Femur (tissue), 1 donor: ENCODE measurements at places on chromosomes 13 and 19.

- DNase-seq = no peak
These were observed 50.3 kb upstream of the ANKRD10 start for GRCh38 chr13:110965038-110965754.

- no peak for DNase-seq
These were observed 97.5 kb downstream of the MAB21L1 start for GRCh38 chr13:35378939-35379338.

- no peak for DNase-seq
These were observed 21.1 kb downstream of the KBTBD6 start for GRCh38 chr13:41111454-41111853.

GRCh38 chr13:23743278-23744076 is 145.7 kb downstream of the MIPEP start:
- DNase-seq = no peak

DNA sequence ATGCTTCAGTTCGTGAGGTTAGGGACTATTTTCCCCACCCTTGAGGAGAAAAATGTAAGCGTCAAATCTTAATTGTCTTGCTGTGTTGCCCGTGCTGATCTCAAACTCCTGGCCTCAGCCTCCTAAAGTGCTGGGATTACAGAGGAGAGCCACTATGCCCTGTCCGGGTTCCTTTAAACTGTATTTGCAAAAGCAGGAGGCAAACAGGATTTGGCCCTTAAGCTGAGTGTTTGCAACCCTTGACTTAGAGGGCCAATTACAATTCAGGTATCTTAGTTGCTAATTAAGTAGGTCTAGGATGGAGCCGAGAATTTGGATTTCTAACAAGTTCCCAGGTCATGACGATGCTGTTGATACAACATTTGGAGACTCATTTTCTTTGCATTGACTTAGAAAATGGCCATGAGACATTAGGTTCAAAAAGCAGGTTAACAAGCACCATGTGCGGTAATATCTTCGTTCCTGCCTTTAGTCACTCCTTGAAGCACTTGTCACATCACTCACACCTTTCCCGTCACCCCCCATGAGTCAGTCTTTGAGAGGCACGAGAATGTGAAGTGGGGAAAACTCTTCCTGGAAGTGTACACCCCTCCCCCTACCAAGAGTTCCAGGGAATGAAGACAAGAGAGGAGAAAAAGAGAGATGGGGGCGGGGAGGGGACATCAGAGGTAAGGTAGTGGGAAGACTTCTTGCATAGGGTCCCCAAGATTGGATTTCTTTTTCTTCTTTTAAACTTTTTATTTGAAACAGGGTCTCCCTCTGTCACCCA is 2.6 kb downstream of the NAPSA start:
- no peak for DNase-seq

- DNase-seq = no peak
These were observed 170.2 kb downstream of the DCLK1 start for GRCh38 chr13:35961002-35961401.

DNA sequence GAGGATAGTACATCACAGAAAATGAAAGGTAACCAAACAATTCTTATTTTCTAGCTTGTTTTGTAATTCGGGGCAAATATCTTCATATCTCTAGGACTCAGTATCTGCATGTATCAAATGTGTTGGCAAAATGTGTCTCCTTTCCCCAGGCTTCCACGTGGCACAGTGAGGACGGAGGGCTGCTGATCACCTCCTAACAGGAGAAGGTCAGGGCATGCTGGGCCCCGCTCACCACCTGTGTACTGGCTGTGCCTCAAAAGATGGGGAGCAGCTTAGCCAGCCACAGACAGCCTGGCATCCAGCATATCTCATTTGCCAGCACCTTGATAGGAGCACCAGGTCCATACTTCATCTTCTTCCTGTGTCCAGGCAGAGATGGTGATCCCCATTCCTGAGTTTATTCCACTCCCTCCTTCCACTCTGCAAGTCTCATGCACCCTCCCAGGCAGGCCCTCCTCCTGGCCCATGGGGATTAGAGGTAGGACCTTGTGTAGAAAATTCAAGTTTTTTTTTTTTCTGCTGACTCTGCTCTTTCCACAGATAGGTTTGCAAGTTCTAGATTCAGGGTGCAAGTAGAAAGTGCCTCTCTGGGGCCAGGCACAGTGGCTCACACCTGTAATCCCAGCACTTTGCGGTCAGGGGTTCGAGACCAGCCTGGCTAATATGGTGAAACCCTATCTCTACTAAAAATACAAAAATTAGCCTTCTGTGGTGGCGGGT is 1639.0 kb upstream of the SLC10A2 start:
- DNase-seq = no peak

- no peak for DNase-seq
These were observed 106.8 kb upstream of the SPRY2 start for GRCh38 chr13:80447747-80448146.

DNA sequence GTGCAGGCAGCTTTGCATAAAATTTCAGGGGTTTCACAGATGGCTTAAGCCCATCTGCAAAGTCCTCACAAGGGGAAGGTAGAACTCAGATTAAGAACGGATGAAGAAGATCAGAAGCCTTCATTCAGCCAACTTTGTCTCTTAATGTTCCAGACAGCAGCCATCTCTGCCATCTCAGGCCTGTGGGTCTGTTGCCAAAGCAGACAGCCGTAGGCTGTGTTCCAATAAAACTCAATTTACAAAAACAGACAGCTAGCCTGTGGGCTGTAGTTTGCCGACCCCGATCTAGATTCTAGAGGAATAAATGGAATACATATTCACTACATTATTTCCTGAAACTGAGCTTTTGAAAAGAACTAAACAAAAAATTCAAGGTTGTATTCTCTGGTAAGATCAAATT is 3.8 kb downstream of the DCUN1D2 start:
- DNase-seq = no peak

DNA sequence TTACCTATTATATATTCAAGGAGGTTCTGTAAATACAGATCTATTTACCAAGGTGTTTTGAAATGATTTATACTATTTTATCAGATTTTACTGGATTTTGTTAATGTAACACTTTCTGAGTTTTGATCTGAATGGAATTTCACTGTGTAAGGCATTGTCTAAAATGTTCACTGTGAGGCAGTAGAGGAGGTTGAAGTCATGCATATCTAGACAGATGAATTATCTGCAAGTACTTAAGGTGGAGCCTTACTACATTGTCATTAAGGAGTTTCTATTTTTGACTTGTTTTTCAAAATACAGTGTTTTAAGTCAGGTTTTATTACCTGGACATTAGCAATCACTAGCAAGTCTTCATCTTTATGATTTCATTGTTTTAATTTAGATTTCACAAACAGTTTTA is 62.1 kb downstream of the TM9SF2 start:
- DNase-seq = no peak

DNA sequence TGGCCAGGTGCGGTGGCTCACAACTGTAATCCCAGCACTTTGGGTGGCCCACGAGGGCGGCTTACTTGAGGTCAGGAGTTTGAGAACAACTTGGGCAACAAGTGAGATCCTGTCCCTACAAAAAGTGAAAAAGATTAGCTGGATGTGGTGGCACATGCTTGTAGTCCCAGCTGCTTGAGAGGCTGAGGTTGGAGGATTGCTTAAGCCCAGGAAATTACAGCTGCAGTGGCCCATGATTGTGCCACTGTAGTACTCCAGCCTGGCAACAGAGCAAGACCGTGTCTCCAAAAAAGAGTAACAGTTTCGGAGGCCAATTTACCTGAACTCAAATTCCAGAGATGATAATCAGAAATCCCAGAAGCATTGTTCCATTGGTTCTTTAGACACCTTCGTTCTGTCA is 4.4 kb downstream of the ZNF473 start:
- DNase-seq = no peak

DNA sequence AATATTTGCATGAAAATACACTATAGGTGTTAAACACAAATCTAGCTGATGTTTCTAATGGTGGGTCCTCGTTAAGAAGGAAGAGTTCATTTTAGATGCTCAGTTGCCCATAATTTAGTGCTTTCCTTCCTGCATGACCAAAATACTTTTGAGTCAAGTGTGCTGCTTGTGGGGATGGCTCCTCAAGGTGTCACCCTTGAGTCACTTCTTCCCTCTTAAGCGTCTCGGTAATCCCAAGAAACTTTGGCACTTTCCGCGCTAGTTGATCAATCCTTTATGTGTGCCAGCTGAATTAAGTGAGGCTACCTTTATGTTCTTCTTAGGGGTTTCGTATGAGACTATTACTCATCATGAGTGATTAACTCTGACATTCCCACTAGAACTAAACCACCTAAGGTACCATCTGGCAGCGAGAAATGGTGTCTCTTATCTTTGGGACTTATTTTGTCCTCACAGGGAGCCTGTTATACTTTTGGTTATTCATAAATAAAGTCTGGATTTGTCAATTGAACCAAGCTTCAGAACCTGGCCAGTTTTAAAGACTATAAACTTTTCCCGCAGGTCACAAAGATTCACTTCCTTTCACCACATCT is 106.8 kb downstream of the NHLRC3 start:
- DNase-seq = peak; percentile 70

DNA sequence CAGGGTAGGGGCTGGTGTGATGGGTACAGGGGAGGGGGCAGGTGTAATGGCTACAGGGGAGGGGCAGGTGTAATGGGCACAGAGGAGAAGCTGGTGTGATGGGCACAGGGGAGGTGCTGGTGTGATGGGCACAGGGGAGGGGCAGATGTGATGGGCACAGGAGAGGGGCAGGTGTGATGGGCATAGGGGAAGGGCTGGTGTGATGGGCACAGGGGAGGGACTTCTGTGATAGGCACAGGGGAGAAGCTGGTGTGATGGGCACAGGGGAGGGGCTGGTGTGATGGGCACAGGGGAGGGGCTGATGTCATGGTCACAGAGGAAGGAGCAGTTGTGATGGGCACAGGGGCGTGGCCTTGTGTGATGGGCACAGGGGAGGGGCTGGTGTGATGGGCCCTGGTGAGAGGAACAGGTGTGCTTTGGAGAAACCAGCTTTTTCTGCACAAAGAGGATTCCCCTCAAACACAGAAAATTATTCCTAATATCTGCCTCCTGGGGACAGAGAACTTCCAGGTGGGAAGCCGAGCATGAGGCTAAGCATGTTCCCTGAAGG is 38.6 kb upstream of the POP4 start:
- DNase-seq = no peak

GRCh38 chr13:48866249-48866648 is 109.5 kb upstream of the FNDC3A start:
- DNase-seq = no peak

DNA sequence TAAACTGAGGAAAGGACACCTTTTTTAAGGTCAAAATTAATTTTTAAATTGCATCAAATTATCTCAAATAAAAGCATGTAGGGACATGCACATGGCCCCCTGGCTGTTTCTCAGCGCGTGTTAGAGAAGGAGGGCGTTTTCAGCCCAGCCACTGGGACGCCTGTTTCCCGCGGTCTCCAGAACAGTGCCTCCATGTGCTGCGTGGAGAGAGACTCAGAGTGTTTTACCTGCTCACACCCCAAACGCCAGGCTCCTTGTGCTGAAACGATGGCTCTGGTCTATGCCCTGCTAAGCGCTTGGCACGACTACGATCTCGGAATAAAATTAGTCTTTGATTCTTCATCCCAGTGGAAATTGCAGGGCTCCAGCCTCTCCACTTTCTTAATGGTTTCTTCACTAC is 20.0 kb upstream of the SPACA7 start:
- no peak for DNase-seq

DNA sequence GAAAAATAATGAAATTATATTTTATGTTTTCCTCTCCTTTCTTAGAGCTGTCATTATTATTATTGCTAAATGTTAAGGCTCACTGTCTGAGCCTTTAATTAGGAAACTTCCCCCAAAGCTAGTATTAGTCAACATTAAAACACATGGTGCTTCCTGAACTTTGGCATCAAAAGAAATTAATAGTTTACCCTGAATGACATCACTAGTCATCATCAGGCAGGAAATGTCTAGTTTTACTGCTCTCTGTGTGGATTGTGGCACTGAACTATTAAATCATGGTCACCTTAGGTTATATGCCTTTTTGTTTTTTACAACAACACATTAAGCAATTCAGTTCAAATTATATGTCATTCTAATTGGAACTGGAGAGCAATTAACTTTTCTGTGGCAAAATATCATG is 595.5 kb downstream of the SLITRK1 start:
- DNase-seq = no peak

DNA sequence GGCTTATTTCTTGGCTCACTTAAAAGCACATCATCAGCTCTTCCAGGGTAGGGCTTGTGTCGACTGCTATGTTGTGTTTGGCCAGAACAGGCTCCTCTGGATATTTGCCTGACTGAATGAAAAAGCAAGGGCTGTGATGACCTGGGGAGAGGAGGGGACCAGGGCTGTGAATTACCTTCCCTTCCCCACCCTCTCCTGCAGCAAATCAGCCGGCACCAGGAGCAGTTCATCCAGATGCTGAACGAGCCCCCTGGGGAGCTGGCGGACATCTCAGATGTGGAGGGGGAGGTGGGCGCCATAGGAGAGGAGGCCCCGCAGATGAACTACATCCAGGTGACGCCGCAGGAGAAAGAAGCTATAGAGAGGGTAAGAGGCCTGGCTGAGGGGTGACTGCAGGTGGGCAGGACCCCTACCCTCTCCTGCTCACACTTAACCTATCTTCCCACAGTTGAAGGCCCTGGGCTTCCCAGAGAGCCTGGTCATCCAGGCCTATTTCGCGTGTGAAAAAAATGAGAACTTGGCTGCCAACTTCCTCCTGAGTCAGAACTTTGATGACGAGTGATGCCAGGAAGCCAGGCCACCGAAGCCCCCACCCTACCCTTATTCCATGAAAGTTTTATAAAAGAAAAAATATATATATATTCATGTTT is 4.4 kb downstream of the GADD45GIP1 start:
- DNase-seq = no peak

DNA sequence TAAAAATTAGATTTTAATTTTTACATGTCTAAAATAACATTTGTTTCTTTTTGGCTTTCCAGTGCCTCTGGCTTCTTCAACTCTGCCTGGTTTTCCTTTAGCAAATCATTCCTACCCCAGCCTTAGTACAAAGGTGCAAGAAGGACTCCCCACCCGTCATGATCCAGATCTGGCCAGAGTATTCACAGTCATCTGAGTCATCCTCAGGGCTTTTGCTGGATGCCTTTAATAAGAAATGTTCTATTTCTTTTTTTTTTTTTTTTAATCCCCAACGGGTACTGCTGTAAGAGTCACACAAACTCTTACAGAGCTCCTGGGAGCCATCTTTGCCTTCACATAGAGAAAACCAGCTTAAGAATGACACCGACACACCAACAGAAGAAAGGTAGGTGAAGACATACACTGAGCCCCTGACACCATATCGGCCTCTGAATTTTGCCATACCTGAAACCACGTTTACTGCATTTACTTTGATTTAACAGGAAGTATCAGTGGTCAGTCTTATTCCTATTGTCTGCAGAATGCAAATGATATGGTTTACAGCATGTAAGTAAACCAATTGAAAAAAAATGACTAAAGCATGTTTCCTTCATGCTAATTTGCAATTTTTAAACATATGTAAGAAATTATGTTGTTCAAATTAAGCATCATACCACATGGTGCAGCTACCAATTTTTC is 184.4 kb downstream of the NALCN start:
- DNase-seq = no peak

DNA sequence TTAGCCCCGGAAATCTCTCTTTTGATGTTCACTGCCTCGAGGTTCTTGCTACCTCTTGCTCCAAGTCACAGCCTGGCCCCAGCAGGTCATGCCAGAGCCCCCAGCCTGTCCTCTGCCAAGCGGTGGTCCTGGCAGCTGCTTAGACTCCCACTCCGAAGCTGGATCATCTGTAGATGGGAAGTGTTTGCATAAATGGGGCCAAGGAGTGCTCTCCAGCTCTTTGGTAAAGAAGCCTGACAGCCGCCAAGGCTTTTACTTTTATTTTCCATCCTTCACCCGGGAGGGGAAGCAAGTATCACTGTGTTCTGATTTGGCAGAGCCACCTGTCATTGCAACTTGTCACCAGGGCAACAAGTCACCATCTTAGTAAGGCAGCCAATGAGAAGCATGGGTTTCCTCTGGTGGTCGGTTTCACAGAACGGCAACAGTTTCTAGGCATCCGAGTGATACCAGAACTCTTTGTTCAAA is 10.6 kb upstream of the RETN start:
- DNase-seq = no peak
